Fibroblast of lung (primary cell): ENCODE measurements at places on chromosomes 4 and X. TPM values are rescaled to one million over a fixed set of nuclear protein-coding genes. Genes with fewer than 3 reads are reported as not detected.
A peak's percentile ranks its signal among the peaks of the same experiment; 100 is the strongest.

DNA sequence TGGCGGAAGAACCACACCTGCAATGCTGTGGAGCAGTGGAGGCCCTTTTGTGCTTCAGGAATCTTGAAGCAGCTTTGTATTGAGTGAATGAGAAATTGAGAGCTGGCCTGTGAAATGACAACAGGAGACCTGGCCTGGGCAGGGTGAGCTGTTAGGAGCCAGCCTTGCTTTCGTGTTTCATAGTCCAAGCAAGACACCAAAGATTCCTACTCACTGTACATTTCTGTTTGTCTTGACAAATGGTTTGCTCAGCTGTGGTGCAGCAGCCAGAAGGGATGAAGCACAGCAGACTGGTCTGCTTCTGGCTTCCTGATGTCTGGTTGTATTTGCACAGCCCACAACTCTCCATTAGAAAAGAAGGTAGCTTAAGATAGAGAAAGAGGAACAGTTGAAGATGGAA lies 96.5 kb downstream of the GATB start:
- no peak for DNase-seq

GRCh38 chrX:39331082-39331704 lies 529.9 kb downstream of the MID1IP1 start:
- DNase-seq = peak; percentile 45

Gene CTAG1A
- polyA plus RNA-seq = not detected in 2 replicates

Gene CLTRN
- polyA plus RNA-seq = 0.23 and 0.51 TPM in 2 replicates

DNA sequence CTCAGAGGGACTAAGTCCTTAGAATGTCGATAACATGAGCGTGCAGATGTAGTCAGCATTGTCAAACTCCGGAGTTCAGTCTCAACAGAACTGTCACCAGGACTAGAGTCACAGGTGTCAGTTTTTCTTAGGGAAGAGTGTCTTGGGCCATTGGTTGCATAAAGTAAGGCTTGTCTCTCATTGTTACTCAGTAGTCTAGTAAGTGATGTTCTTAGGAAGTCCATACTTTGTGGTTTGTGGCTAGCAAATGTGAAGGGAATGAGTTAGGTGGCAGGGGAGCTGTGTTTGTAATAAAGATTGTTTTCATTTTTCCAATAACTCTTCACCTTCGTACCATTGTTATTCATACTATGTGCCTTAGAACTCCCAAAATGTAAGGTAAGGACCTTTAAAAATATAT lies 119.6 kb downstream of the AFF2 start:
- no peak for DNase-seq

Gene ARHGEF9
- polyA plus RNA-seq = 11.0 and 11.5 TPM in 2 replicates
